ENCODE measurements at places on chromosomes 11 and 22.

- DNase-seq = no peak
Measured at GRCh38 chr22:19226428-19226827, 47.9 kb upstream of the SLC25A1 start.

- no peak for DNase-seq
Measured at GRCh38 chr11:17159441-17159840, 48.3 kb downstream of the PIK3C2A start.

DNA sequence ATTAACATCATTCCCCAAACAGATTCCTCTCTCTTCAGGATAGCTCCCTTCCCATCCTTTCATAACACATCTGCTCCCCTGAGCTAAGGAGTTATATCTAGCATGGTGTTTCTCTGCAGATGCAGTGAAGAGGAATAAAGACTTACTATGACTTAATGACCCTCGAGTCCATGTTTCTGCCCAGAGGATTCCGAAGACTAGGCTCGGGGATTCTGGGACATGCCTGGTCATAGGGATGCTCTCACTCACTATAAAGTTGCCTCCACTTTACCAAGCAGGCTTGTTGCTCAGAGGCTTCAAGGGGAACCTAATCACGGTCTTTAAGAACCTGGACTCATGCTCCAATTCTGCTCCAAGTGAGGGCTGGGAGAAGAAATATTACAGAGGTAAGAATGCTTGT lies at the start of gene OR52E4:
Gene OR52E4 (plus strand): TSS at position 301 of the 400 bp plus-strand sequence. CDS start 3,664 bp downstream, outside the sequence.
- no peak for DNase-seq

DNA sequence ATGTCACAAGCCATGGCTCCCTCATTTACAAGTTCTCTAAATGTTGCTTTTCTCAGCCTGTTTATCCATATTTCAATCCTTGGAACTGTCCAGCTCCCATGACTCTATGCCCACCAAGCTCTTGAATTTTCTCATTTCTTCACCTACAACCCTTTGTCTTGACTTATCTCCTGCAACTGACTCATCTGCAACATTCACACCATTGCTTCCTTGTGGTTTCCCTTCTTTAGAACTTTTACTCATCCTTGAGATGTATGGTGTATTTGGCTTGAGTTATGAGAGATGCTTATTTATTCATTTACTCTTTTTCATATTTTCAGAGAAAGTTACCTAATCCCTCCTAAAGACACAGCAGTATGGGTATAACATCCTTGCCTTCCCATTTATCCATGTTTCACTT lies 18.8 kb downstream of the TRIM34 start:
- DNase-seq = no peak

DNA sequence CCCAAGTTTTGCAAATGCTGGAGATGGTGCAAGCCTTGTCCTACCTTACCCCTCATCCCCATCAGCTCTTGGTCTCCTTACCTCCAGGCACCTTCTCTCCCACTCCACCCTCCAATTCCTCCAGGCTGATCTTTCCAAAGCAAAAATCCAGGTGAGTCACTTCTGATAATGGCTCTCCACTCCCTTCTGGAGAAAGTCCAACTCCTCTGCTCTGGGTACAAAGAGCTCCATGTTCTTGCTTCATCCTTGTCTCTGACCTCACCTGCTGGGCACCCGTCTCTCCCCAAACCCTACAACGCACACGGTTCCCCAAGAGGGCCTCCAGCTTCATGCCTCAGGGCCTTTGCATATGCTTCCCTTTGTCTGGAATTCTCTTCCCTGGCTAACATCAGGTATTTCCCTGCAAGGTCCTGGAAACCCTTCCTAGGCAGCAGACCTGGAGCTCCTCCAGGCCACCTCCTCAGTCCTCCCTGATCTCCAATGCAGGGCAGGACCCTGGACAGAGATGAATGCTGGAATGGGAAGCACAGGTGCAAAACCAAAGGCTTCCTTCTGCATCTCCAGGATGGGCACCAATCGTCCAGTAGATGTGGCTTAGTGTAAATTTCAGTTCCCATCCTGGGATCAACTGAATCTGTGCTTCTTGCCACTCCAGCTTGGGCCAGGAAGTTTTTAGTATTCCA lies 22.7 kb downstream of the IFT27 start:
- DNase-seq = no peak

- no peak for DNase-seq
Measured at GRCh38 chr22:27593378-27593777, 208.2 kb downstream of the MN1 start.

- no peak for DNase-seq
Measured at GRCh38 chr11:34507156-34507555, 6.4 kb downstream of the ELF5 start.

- DNase-seq = no peak
Measured at GRCh38 chr11:117361432-117361831, 33.8 kb downstream of the CEP164 start.

DNA sequence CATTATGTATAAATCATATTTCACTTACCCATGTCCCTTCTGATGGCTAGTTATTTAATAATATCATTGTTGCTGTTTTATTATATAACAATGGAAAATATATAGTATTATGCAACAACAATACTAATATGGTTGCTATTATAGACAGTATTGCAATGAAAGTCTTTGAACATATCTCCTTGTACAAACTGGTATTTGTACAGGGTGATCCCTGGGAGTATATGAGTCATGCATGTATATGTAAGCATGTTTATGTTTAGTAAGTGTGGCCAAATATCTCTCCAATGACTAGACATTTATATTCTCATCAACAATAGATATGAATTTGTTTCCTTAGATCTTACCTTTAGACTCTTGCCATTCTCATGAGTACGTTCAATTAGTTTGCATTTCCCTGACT lies 55.9 kb downstream of the KCNC1 start:
- DNase-seq = no peak

DNA sequence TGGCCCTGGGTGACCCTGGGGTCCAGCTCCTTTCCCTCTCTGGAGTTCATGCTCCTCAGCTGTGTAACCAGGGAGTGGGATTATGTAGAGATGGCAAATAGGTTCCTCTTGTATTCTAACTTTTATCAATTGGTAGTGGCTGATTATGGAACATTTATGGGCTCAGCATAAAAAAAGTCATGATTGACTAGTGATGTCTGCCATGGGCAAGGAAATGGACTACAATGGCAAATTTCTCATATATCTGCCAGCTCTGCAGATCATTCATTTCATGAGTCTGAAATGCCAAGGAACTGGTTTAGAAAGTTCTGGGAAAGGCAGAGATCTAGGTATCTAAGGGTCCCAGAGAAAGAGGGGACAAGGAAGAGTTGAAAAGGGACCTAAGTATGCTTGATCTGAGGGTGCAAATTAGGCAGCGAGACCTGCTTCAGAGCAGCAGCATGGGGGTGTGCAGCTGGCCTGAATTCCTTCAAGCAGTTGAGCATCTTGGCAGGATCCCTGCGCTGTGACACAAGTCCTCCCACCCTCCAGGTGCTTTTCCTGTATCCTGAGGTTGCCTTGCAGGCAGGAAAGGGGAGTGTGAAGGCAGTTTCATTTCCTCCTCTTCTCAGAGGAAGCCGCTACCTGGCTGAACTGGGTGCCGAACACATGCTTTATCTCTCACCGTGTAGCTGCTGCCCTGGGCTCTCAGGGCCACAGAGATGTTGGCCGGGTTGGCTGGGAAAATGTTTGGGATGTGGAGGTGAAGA lies 10.4 kb downstream of the SLC15A3 start:
- no peak for DNase-seq

GRCh38 chr22:21652010-21652546 lies 10.0 kb downstream of the SDF2L1 start:
- DNase-seq = no peak

- no peak for DNase-seq
Measured at GRCh38 chr11:119622454-119623143, 106.4 kb downstream of the NECTIN1 start.

GRCh38 chr11:69984457-69985261 lies 93.5 kb upstream of the ANO1 start:
- no peak for DNase-seq

GRCh38 chr11:12494699-12495098 lies 117.3 kb downstream of the PARVA start:
- no peak for DNase-seq

- DNase-seq = peak; percentile 49
Measured at GRCh38 chr11:44943118-44943517, 7.6 kb downstream of the TP53I11 start.

DNA sequence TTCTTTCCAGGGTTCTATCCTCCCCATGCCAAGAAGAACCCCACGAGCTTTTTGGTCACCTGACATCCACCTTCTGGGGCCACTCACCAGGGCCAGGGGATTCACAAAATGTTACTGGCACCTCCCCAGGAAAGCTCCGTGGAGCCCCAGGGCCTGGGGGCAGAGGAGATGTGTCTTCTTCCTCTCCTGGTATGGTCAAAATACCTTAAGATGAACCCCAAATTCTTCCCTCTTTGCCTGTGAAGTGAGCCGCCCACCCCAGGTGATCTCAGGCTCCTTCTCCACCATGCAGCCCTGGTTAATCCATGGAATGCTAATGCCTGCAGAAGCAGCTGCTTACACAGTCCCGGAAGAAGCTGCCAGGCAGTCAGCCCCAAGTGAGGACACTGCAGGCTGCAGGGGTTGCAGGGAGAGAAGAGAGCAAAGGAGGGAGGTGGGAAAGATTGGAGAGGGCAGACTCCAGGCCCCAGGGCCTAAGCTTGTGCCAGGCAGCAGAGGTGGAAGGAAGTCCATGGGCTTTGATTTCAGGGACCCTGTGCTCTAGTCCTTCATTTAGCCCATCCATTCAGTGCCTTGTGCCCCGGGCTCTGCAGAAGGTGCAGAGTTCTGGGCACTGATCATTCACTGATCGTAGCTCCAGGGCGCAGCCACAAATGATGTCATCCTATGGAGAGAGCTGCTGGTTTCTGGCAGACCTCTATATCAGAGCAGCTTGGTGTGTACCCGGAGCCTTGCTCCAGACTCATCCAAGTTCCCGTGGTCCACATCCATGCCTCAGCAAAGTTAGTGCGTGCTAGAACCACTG lies 127.9 kb upstream of the NECTIN1 start:
- DNase-seq = no peak

DNA sequence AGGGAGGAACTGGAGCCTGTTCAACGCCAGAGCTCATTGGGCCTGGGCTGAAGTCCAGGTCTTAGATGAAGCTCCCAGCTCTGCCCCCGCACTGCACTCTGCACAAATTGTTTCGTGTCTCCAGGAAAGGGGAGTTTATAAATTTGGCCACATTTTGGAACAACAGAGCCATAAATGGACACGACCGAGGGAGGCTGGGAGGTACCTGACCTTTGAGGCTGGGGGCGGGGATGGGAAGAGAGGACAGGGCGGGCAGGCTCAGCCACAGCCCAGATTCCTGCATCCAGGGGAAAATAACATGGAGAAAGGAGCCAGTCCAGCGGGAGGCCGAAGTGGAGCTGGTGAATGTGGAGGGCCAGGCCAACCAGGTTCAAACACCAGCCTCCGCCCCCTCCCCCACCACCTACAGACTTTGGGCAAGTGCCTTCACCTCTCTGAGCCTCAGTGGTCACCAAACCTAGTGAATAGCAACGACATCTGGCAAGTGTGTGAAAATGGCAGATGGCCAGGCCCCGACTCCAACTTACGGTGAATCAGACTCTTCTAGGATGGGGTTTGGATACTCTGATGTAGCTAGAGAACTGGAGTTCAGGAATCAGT lies 36.8 kb upstream of the SMTN start:
- no peak for DNase-seq

DNA sequence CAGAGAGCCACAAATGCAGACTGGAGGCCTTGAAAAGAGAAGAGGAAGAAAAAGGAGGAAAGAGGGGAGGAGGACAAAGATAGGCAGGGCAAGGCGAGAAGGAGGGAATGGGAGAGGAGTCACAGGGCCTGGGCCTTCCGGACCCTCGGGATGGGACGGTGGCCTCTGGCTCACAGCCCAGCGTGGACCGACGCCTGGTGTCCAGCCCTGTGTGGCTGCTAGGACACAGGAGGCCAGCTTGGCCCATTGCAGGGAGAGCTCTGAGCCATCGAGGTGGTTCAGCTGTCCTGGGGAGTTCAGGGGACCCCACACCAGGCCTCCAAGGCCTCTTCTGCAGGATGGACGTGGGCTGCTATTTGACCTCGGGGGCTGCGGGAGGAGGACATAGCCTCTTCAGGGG lies 9.4 kb downstream of the MYO7A start:
- DNase-seq = no peak

- no peak for DNase-seq
Measured at GRCh38 chr11:126339073-126339862, 16.2 kb upstream of the ST3GAL4 start.

- DNase-seq = no peak
Measured at GRCh38 chr22:44328326-44328725, 15.6 kb upstream of the SHISAL1 start.

DNA sequence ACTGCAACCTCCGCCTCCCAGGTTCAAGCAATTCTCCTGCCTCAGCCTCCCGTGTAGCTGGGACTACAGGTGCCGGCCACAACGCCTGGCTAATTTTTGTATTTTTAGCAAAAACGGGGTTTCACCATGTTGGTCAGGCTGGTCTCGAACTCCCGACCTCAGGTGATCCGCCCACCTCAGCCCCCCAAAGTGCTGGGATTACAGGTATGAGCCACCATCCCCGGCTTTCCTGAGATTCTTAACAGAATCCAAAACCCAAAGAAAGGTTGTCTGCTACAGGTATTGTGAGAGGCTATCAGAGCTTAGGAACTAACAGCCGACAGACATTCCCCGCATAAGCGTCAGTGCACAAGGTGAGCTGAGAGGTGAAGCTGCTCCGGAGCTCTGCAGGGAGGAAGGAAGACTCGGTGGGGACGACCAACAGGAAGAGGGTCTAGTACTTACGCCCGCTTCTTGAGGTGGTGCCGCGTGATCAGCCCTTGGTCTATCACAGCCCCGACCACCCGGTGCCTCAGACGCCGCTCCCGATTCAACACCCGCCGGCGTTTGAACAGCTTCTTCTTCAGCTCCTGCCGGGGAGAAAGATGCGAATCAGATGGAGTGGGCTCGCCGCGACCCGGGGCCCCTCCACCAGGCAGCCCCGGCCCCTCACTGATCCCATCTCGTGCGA lies 470 bp downstream of the C11orf98 start:
- peak; percentile 24 for DNase-seq

GRCh38 chr11:57605028-57605420 lies 7.5 kb downstream of the SERPING1 start:
- DNase-seq = no peak

DNA sequence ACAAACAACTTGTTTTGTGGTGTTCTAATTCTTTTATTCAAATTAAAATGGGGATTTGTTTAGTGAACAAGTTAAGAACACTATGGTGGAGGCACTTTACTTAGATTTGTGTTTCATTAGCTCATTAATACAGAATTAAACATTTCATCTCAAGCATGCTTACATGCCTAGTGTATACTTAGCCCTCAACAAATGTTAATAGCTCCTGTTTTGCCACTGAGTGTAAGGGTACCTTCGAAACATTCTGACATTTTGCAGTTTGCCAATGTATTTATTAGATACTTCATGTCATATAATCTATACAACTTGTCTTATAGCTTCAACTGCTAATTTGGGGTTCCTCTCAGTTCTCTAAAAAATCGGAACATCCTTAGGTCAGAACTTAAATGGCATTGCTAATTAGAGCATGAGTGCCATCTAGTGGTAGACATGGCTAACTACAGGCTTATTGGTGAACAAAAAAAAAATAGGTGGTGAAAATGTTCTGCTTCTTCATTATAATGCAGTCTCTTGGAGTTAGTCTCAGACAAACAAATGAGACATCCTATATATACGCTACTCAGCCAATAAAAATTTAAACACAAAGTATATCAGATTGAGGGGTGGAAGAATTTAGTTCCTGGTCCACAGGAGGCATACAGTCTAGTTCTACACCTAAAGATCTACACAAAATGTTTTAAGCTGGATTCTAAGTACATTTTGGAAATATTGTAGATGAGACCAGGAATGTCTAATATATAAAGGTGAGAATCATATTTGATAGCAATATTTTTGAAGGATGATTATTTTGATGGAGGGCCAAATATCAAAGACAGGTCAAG lies 4.9 kb upstream of the CNTN5 start:
- peak; percentile 11 for DNase-seq
